Stimulated activated CD4-positive, alpha-beta T cell treated with anti-CD3 and anti-CD28 coated beads, Interleukin-1b, Interleukin-23, amount 100 ng/mL, for 24 hours (primary cell): ENCODE measurements at places on chromosomes 7 and 10.

DNA sequence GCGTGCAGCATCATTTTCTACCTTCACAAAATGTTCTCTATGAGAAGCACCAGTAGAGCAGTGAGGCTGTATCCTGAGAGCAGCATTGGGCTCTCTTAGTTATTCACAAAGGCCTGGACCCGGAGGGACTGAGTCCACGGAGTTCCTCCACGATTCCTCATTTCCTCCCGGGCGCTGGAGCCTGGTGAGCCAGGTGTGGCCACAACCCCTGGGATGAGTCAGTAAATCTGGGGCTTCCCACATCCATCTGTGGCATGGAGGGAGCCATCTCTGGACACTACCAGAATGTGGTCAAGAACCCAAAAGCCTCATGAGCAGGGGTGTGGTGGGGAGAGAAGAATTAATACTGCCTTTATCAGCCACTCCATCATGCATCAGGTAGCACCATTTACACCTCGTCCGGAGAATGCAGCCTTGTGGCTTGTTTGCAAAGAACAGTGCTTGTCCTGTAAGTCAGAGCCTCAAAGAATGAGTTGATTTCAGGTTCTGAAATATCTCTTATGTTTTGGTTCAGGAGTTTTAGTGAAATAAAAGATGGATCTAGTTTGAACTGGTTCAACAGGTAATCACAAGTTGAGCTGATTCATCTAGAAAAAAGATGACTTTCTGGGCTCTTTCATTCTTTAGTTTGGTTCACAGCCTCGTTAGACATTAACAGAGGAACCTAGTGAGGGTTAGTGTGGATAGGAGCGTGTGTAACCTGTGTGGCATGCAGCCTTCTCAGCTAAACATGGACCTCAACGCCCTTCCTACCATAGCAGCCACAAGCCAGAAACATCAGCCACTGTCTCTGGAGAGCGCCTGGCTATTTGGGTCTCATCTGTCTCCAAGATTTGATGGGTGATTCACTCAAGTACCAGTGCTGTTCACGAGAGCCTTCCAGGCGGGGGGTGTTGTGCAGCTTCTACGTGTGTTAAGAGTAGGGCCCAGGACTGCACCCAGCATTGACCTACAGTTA lies 95.2 kb downstream of the WDR37 start:
- DNase-seq, result no peak

- DNase-seq, result no peak
These were observed 123.1 kb downstream of the DKK1 start for GRCh38 chr10:52437205-52437646.

GRCh38 chr7:106777674-106778299 lies 87.3 kb upstream of the PIK3CG start:
- DNase-seq, result no peak

DNA sequence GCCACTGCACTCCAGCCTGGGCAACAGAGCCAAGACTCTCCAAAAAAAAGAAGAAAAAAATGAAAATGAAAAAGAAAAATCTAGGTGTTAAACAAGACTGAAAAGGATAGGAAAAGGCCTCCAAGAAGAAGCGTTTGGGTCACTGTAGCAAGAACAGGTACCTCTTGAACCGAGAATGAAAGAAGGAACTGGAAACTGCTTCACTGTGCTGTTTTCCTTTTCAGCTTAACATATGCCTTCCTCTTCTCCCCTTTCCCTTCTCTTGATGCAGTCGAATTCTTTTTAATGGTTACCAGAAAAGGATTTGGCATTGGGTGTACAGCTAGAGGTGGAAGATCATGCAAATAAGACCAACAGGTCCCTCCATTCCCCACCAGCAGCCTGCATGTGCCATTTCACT lies 28.1 kb downstream of the LRRC4 start:
- no peak for DNase-seq

- no peak for DNase-seq
These were observed 160.8 kb upstream of the NPSR1 start for GRCh38 chr7:34497153-34497777.

DNA sequence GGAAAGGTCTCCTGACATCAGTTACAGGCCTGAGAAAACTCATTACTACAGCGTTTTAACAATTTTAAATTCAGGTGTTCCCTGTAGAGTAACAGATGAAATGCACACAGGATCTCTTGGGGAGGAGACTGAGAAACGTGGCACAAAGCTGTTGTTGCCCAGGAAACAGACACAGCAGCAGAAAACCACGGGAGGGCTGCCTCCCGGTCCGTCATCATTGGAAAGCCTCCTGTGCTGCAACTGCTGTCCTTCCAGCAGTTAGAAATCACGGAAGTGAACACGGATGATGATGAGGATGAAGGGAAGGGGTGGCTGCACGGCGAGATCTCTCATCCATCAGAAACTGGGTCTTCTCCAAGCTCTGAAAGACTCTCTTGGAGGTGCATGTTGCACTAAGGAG lies 94.6 kb upstream of the RNF32 start:
- DNase-seq, result no peak

GRCh38 chr10:79292026-79292766 lies 55.1 kb upstream of the PPIF start:
- DNase-seq, result no peak

- no peak for DNase-seq
These were observed 609.0 kb upstream of the FOXK1 start for GRCh38 chr7:4073052-4073451.

DNA sequence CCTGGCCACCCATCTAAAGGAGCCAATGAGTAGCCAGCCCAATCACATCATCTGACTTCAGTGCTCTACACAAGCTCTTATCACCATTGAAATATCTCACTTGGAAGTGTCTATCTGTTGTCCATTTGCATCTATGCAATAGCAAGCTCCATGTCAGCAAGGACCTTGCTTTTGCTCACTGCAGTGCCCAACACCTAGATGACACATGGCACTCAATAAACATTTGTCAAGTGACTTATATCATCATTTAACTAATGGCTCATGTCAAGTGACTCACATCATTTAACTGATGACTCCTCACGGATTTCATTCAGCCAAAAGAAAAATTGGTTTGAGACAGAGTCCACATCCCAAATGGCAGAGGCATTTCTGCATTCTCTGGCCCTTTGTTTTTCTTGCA lies 92.9 kb upstream of the ADAM12 start:
- DNase-seq, result no peak

DNA sequence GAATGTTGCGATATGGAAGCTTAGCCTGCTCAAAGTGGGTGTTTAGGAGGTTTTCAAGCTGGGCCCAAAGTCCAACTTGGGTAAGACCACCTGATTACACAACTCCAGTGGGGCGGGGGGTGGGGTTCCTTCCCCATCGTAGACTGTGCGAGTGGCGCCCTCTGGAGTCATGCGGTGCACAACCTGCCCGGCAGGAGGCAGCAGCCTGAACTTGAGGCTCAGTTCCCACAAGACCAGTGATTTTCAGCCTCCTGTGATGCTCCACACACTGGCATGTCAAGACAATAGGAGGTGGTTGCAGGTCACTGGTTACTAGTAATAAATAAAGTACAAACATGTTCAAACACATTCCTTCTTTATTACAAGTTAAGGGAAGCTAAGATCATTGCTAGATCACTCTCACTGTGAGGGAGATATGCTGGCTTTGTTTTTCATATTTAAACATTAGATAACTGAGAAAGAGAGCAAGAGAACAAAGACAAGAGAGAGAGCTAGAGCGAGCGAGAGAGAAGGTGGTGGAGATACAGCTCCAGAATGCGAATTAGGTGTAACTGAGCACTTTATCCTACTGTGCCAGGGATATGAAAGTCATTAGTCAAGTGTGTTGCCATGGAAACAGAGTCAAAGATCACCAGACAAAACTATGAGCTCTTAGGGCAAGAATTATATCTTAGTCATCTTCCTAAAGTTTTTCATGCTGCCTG lies 97.4 kb upstream of the BMPER start:
- DNase-seq, result no peak

- no peak for DNase-seq
These were observed 406.2 kb upstream of the LRRTM3 start for GRCh38 chr10:66519616-66520015.

DNA sequence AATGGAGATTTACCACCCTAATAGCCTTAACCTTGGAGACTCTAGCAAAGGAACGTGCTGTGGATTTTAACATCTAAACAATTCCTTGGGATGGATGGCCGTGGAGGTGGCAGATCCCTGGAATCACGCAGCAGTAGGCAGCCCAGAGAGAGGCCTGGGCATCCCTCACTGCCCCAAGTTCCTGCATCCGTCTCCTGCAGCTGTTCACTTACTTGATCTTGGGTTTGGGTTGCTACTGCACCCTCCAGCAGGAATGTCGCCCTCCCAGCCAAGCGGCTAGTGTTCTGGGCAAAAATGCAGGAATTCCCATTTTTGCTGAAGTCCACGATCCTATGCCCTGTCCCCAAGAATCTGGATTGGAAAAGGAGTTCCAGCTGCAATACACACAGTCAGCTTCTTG lies 166.7 kb upstream of the SH2B2 start:
- no peak for DNase-seq

GRCh38 chr7:47145186-47145725 lies 436.7 kb downstream of the TNS3 start:
- no peak for DNase-seq

DNA sequence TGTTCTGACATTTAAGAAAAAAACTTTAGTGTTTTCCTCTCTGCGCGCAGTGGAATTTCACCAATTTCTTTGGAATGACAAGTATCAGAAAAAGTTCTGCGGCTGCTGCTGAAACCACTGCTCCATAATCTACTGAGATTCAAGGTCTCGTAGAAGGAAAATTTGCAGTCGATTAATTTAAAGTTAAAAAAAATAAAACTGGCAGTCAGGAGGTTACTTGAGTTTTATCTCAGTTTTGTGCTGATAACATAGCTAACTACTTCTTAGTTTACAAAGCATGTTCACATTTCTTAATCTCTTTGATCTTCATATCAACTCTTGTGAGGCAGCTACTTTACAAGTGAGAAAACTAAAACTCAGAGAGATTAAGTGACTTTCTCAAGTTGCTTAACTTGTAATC lies 18.2 kb upstream of the CALD1 start:
- no peak for DNase-seq

DNA sequence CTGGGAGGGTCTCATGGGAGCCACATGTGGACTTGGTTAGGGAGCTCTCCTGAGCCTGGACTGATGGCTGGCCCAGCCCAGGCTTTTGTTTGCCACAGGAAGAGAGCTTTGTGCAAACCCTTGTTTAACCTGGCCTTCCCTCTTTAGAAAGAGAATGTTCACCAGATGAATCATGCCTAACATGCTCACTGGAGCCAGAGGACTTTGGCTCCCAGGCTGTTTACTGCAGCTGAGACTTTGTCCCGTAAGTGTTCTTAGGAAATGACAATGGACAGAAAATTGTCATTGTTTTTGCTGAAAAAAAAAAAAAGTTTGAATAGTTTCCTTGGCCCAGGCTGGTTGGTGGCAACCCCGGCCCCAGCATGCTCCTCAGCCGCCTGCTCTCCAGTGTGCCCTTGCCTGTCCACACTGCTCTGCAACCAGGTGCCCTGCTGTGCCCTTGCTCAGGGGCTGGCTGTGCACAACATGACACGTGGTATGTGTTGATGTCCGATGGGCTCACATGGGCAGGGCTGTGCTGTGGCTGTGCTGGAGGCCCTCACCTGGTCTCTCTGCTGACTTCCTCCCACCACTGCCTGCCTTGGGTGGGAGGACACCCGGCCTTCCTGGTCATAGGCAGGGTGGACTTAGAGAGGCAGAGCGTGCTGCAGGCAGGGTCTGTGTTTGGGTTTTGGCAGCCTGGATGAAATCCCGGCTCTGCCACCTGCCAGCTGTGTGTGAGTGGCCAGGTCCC lies 215.3 kb upstream of the ZNF32 start:
- no peak for DNase-seq

GRCh38 chr10:77926566-77927401 lies at the start of gene DLG5:
TSS of gene DLG5 (minus strand) at chr10:77926755. CDS start at chr10:77926520, 235 bp downstream.
- DNase-seq, result peak; percentile 44

DNA sequence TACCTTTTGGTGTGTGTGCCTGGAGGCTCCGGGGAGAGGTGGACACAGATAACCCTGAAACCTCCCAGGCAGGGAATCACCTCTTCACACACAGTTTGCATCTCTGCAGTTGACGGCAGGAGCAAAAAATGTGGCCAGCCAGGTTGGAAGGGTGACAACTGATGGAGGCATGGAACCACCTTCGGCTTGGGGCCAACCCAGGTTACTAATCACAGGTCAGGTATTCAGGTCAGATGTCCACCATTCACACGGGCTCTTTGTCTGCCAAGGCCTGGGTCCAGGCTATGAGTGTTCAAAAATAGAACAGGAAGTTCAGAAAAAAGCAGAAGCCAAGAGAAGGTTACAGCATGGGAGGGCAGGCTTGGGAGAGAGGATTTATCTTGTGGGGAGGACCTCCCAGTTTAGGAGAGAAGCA lies 137.2 kb upstream of the EFCAB10 start:
- DNase-seq, result no peak

DNA sequence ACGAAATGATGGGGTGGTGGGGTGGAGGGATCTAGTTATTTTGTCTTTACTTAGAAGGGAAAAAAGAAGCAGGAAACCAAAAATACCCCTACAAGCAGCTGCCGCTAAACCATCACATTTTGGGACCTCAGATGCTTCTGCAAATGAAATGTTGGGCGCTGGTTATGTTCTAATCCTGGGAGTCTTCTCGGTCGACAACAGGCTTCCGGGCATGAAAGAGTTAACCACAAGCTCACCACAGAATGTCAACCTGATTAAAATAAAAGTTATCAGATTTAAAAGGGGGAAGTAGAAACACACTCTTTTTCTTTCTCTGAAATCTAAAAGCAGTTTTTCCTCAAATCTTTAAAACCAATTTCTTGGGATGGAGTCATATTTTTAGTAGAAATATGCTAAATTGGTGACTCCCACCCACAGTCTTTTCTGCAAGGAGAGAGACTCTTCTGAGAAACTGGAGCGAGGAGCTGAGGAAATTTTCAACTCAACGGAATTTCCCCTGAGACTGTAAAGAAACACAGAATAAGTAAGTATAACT lies 16.8 kb downstream of the IL2RA start:
- DNase-seq, result no peak

GRCh38 chr7:27689591-27690164 lies 27.0 kb upstream of the HIBADH start:
- no peak for DNase-seq

GRCh38 chr10:59240582-59241183 lies 64.2 kb downstream of the PHYHIPL start:
- no peak for DNase-seq

- DNase-seq, result no peak
These were observed 330.2 kb downstream of the BICC1 start for GRCh38 chr10:58842860-58843376.

- no peak for DNase-seq
These were observed 819 bp downstream of the POLD2 start for GRCh38 chr7:44122529-44122928.

DNA sequence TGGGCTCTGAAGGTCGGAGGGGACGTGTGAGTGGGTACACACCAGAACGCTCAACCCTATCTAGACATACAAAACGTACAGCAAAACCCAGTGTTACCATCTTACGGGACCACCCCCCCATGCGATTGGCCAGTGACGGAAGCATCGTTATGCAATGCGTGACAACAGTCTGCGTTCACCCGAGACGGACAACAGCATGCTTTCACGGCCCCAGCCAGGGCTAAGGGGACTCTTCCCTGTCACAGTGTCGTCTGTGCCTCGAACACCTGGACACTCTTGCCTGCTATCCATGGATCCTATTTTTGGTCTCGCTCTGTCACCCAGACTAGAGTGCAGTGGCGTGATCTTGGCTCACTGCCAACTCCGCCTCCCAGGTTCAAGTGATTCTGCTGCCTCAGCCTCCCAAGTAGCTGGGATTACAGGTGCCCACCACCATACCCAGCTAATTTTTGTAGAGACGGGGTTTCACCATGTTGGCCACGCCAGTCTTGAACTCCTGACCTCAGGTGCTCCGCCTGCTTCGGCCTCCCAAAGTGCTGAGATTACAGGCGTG lies 23.3 kb downstream of the DPYSL4 start:
- no peak for DNase-seq
